ENCODE measurements at places on chromosomes 5 and 9.

- peak; percentile 36 for DNase-seq
Measured at GRCh38 chr9:91677331-91677730, 253.7 kb upstream of the NFIL3 start.

GRCh38 chr5:135568246-135568645 is 10.5 kb downstream of the CXCL14 start:
- no peak for DNase-seq

DNA sequence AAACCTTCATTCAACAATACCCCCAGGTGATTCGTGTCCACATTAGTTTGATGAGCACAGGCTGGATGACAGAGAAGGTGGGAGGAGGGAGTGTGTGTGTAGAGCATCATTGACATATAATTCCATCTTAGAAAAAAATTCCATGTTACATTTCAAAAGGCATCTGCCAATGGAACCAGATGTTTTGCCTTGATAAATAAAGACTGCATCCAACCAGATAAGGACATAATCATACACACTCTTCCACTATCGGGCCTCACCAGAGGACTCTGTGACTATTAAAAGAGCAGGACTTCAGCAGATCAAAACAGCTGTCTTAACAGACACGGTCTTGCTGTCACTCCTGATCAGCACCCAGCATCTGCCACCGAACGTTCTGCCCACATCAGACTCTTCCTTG is 96.4 kb upstream of the SPIN1 start:
- no peak for DNase-seq

DNA sequence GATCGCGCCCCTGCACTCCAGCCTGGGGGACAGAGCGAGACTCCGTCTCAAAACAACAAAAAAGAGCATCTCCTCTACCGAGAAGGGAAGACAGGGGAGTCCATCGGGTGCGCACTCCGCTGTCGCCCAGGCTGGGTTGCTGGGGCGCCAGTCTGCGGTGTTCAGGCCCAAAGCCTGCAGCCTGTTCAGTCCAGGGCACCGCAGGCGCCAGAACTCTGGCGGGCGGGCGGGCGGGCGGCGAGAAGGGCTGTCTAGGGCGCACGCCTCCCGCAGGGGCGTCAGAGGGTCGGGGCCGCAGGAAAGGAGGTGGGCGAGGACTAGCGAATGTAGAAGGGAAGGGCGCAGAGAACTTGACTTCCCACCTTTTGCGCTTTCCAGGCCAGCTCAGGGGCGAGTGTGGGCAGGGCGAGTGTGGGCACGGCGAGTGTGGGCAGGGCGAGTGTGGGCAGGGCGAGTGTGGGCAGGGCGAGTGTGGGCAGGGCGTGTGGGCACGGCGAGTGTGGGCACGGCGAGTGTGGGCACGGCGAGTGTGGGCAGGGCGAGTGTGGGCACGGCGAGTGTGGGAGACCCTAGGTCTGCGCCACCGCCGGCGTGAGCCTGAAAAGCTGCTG is 10.5 kb downstream of the PROP1 start:
- no peak for DNase-seq

GRCh38 chr9:38358390-38359296 is 33.9 kb upstream of the ALDH1B1 start:
- DNase-seq: peak; percentile 44

DNA sequence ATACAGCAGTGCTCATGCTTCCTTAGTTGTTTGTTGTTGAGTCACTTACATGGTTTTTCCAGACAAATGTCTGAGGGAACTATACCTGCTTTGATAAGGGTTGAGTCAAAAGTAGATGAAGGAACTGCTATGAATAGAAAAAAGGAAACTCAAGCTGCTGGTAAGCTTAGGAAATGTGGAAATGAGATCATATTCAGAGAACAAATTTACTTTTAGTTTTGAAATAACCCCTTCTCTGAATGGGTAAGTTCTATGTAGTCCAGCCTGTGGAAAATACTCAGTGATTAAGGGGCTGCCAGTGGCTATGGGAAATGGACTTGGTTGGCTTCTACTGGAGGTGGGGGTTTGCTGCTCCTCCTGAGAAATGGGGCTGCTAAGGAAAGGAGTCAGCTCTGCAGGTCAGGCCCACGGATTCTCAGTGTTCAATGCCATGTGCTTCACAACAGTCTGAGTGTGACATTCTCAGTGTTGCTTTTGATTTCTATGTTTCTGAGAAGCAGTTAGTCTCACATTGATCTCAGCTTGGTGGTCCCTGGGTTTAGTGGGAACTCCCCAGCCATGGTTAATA is 47.7 kb upstream of the GLRX start:
- peak; percentile 62 for DNase-seq

DNA sequence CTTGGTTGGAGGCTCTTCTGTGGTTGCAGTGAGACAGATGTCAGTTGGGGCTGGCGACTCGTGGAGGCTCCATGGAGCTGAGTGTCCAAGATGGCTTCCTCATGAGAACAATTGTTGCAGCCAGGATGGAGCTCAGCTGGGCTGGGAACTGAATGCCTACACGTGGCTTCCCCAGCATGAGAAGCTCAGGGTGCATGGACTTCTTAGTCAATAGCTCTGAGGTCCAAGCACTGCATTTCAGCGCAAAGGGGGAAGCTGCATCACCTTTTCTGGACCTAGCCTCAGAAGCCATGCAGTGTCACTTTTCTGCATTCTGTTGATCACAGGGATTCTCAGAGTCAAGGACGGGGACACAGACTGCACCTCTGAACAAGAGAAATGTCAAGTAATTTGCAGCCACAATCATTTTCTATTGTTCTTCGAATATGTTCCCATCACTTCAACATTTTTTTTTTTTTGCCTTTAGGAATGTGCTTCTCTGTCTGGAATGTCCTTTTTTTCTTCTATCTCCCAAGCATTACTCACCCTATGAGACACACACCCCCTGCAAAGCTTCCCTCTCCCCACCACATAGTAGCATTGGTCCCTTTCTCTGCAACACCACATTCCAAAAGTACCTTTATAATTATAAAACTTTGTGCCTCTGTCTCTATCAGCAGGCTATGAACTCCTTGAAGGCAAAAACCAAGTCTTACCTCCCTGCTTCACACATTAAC is 57.5 kb upstream of the STK32A start:
- DNase-seq: peak; percentile 83

GRCh38 chr5:96087939-96088338 is 126.3 kb upstream of the ELL2 start:
- DNase-seq: no peak

GRCh38 chr5:78757269-78758053 is 108.9 kb upstream of the LHFPL2 start:
- DNase-seq: peak; percentile 70

DNA sequence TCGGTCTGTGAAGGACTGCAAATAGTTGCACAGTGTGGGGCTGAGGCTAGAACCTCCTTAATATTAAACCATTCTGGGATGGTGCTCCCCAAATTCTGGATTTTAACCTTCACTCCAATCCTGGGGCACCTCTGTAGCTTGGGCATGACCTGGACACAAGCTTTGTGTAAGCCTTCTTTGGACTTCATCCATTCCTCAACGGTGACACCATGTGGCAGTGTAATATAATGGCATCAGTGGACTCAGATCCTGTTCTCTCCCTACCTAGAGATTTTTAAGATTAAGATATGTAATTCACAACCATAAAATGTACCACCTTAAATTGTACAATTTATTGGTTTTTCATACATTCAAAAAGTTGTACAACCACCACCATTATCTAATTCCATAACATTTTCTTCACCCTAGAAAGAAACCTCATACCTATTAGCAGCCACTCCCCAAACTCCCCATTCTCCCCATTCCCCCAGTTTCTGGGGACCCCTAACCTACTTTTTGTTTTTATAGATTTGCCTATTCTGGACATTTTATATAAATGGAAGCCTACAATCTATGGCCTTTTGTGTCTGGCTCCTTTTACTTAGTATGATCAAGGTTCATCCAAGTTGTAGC is 4.8 kb upstream of the PLGRKT start:
- DNase-seq: peak; percentile 82

DNA sequence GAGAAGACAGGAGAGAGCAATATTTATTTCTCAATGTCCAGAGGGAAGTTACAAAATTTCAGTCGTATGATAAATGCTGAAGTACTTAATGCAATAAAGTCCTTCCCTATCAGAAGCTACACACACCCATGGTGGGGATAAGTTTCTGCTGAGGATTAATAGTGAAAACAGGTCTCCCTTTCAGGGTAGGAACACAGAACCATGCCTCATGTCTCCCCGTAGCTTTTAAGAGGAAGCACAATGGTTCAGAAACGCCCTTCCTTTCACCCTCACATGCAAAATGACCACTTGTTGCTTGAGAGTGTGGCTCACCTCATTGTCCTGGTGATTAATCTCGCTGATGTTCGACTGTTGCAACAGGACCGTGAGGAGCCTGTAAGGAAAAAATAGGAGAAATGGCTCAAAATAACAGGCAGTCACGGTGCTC is 73.6 kb downstream of the ANKRD55 start:
- peak; percentile 53 for DNase-seq

DNA sequence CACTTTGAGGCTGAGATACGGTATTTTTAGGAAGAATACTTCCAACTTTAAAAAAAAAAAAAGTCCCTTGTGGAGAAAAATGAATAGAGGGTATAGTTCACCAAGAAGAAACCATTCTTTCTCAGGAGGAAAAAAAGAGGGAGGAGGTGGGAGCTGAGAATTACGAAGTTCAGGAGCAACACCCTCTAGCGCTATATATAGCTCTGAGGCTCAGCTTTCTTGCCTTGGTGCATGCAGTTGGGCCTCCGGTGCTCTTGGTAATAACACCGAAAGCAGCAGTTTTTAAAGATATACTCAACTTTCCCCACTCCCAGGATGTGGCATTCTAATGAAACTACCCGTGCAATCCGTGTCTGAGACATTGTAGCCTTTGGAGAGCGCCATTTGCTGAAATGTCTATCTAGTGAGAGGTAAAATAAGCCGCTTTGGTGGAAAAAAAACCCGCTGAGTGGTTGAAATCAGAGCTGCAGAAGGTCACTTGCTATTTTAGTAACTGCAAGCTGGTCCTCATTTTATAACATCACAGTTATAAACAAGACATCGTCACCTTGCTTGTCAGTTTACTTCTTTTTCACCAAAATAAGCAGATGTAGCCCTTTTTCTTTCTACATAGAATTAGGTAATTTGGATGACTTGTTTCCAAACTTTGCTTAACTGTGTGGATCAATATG is 156.4 kb downstream of the RORB start:
- DNase-seq: no peak

DNA sequence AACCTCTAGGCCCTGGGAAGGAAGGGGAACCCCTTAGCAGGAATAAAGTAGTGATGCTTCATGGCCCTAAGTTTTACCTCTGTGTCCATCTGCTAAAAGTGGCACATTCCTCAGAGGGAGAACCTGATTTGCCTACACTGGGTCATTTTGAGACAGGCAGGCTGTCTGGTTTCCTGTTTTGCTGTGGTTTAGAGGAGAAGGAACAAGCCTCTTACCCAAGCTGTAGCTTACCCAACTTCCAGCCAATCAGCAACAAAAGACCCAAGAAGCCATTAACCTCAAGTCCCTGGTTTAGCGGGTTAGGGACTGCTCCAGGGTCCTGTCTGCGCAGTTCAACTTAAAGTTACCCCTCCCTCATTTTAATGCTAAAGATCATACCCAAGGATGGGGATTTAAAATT is 411.0 kb downstream of the MAT2B start:
- peak; percentile 87 for DNase-seq

DNA sequence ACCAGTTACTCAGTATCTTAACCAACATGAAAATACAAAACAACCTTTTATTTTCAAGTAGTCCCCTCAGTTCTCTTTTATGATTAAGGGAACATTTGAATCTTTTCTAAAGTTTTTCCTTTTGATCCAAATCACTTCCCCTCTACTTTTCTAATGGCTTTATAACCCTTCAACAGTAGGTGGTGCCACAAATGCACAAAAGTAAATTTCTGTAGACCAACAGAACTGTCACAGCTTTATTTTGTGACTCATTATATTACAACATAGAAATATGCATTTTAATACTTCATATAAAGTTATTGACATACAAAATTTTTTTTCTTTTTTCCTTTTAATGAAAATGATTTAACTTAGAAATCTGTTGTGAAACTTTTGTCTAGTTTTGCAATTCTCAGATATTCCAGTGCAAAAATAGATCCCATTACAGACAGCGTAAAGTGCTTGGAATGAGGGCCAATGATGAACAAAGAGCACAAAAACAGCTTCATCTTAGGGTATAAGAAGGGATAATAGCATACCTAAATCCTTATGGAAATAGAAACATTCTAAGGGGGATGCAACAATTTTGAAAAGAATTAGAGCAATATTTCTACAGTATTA is 17.0 kb downstream of the NIPSNAP3B start:
- DNase-seq: peak; percentile 66

DNA sequence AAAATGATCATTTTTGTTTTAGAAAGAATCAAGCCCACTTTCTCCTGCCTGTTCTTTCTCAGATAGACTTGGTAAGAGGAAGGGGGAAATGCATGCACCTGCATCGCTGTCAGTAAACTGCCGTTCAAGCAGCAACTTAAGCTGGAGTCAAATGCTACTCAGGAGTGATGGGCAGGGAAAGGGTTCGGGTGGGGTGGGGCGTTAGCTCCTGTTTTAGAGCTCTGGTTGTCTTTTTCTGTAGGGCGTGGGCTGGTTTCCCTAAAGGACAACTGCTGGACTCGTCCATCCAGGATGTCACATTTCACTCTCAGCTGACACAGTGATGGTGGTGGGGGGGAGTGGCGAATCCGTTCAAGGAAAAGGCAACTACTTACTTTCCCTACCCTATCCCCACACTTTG is 75.0 kb downstream of the NDFIP1 start:
- no peak for DNase-seq

- DNase-seq: no peak
Measured at GRCh38 chr9:86272221-86272620, 10.1 kb downstream of the ISCA1 start.

DNA sequence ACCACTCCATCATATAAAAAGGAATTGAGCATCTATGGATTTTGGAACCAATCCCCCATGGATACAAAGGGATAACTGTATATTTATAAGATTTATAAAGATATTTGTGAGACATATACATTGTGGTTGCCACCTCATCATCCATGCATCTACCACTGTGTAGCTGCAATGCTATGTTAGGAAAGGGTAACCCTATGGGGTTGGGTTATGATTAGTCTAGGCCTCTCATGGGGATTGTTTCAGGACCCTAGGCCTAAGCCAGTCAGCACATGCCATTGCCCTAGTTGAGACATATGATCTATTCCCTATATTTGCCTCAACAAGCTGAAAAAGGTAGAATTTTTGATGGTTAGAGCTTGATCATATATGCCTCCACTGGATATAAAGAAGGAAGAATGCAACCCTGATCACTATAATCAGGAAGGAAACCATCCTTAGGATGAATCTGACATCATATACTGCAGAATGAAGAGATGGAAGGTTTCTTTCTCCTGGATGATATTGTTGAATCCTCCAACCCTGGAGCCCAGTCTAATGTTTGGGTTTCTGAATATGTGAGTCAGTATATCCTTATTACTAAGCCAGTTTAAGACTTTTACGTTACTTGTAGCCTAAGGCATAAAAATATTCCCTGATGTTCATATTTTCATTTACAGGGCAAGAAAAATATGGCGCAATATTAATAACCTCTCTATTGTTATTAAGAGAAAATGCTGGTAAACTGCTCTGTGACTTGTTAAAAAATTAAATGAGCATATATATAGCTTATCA is 94.2 kb downstream of the ADAMTS19 start:
- DNase-seq: no peak

GRCh38 chr9:89891591-89892304 is 286.9 kb downstream of the GADD45G start:
- no peak for DNase-seq

GRCh38 chr9:21836437-21837161 is 34.2 kb downstream of the MTAP start:
- DNase-seq: peak; percentile 98

GRCh38 chr5:137119321-137119720 is 379.8 kb downstream of the SPOCK1 start:
- no peak for DNase-seq

All from choroid plexus epithelial cell (primary cell).